ENCODE measurements at places on chromosomes 12 and 14.

- no peak for DNase-seq
Observed at GRCh38 chr12:2833810-2834209, 1.0 kb downstream of the NRIP2 start.

- no peak for DNase-seq
Observed at GRCh38 chr12:112161711-112162110, 36.4 kb downstream of the TRAFD1 start.

GRCh38 chr14:79118291-79118690 is 948.1 kb downstream of the NRXN3 start:
- DNase-seq = no peak

DNA sequence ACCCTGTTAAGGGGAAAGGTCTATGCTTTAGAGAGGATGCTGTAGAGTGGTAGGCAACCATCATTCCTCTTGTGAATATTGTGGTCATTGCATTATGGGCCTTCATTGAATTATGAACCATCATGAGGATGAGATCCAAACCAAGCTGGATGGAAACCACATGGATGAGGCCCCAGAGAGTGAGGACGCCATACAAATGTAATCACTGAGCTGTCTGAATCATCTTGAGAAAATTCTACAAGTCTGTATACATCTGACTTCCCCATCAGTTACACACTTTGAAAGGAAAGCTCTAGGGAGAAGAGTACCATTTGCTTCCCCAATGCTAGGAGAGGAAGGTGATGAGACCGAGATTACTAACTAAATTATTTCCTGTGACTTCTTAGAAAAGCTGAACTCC is 172.9 kb downstream of the CACNA1C start:
- DNase-seq = no peak

DNA sequence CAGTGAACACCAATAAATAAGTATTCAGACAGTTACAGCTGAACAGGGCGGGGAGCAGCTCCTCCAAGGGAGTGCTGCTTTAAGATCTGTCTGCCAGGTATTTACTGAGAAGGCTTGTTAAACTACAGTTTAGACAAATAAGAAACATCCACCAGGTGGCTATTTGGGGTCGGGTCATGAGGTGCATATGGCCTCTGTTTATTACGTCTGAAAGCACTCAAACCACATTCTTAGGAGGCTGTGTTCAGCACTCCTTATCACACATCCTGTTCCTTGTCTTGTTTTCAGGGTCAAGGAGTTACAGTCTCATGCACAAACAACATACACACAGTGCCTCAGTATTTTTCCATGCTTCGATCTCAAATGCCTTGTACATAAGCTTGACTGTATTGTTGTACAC is 78.8 kb downstream of the KCNMB4 start:
- no peak for DNase-seq

DNA sequence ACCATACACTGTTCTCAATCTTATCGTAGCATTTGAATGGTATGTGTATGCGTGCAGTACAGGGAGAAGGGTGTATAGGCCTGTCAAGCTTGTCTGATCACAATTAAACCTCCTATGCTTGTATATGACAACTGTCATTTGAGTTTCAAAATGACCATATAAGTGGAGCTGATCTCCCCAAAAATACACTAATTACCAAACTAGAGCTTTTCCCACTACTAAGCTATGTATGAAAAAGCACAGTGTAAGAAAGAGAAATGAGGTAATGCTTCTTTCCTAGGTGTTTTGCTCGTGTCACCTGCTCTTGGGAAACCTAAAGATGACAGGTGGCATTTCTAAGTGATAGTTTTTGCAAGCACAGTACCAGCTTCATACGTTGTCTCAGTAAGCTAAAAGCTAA is 1.1 kb upstream of the STK38L start:
- DNase-seq = no peak

GRCh38 chr14:72617391-72618031 is 276.4 kb downstream of the DPF3 start:
- DNase-seq = no peak

GRCh38 chr12:46535376-46535775 is 162.8 kb upstream of the SLC38A2 start:
- DNase-seq = no peak

GRCh38 chr12:72209086-72209485 is 63.1 kb upstream of the TRHDE start:
- DNase-seq = no peak

DNA sequence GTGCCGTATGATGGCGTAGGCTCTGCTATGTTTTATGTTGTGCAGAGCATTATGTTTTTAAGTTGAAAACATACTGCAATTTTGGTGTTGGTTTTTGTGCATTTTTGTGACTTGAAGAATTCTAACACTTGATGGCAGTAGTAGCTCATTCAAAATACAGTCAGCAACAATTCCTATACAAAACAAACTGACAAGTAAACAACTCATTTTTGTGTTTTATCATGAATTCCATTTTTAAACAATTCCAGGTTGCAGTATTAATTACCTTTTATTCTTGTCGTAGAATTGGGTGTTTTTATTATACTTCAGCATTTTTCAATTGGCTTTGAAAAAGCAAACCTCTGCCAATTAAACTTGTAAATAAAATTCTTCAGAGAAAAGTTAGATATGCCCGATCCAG is 4.1 kb upstream of the CCER1 start:
- DNase-seq = no peak

DNA sequence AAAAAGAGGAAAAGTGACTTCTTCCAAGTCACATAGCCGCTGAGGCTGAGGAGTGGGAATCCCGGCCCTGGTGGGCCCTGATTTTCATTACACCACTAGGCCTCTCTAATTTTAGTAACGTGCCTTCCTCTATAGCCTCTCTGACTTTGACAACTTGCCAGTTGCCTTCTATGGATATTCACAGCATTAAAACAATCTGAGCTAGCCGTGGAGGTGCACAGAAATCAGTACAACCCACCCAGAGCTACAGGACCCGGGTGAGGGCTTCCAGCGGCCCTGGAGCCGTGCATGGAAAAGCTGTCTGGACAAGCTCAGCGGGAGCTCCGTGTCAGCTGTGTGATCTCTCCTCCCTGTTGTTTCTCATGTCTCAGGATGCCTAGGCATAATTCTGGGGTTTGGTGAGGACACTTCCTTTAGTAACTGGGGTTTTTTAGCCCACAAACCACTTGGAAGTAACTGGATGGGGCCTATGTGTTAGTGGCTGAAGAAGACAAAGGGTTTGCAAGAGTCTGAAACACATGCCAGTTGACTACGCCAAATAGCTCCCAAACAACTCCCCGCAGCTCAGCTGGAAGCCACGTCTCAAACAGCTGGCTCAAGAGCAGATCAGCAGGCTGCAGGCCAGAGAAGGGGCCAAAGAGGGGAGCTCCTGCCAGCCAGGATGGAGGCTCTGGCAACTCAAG is 53.0 kb downstream of the SSH1 start:
- DNase-seq = no peak

GRCh38 chr12:74317078-74317601 is 220.5 kb upstream of the ATXN7L3B start:
- no peak for DNase-seq

DNA sequence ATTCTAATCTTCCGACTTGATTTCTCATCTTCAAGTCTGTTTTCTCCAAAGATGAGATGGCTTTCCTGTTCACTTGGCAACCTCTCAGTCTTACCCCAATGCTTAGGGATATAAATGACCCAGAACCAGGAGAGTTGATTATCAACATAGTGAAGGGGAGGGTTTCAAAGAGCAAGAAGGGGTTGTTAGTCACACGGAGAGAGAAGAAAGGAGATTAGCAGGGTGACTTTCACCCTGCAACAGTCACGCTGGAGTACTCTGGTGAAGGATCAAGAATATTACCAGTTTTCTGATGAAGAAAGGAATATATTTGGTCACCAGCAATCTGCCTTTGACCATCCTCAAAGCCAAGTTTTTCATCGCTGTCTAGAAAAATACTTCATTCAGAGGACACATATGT is at the start of gene TMEM52B:
Gene TMEM52B (plus strand): TSS at position 212 of the 400 bp plus-strand sequence. CDS start 543 bp downstream, outside the sequence.
- no peak for DNase-seq

DNA sequence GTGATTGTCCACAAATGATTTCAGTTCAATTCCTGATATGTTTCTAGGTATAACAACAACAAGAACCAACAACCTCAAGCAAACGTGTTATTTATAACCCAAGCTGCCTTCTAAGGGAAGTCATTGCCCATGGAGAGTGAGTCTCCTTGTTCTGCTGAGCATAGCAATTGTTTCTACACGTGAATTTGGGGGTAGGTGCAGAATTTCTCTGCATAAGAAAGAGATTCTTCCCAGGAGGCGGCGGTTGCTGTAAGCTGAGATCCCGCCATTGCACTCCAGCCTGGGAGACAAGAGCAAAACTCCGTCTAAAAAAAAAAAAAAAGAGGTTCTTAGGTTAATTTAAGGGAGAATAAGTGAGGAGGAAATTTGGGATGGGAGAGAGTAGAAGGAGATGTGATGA is 226.5 kb upstream of the PELI2 start:
- no peak for DNase-seq

DNA sequence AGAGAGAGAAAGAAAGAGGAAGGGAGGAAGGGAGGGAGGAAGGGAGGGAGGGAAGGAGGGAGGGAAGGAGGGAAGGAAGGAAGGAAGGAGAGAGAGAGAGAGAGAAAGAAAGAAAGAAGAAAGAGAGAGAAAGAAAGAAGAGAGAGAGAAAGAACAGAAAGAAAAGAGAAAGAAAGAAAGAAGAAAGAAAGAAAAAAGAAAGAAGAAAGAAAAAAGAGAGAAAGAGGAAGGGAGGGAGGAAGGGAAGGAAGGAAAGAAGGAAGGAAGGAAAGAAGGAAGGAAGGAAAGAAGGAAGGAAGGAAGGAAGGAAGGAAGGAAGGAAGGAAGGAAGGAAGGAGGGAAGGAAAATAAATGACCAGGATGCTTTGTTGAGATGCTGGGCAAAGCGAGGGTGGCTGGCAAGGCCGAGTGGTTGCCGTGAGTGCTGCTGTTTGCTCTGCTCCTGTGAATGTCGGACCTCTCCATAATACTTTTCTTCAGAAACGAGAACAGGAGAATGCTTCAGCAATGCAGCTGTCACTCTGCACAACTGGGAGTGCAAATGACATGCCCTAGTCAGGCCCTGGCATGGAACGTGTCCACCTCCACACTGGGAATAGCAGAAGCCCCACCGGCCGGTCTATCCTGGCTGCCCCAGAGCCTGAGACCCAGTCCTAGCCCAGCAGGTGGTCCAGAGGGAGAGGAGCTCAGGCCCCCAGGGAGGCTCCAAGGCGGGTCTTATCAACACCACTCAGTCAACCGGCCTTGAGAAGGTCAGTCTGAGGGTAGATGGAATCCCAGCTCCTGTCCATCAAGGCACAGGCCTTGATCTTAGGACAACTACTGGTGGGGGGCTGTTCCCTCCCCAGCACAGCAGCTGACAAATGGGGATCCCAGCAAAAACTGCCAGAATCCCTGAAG is 25.1 kb upstream of the EIF5 start:
- DNase-seq = no peak

DNA sequence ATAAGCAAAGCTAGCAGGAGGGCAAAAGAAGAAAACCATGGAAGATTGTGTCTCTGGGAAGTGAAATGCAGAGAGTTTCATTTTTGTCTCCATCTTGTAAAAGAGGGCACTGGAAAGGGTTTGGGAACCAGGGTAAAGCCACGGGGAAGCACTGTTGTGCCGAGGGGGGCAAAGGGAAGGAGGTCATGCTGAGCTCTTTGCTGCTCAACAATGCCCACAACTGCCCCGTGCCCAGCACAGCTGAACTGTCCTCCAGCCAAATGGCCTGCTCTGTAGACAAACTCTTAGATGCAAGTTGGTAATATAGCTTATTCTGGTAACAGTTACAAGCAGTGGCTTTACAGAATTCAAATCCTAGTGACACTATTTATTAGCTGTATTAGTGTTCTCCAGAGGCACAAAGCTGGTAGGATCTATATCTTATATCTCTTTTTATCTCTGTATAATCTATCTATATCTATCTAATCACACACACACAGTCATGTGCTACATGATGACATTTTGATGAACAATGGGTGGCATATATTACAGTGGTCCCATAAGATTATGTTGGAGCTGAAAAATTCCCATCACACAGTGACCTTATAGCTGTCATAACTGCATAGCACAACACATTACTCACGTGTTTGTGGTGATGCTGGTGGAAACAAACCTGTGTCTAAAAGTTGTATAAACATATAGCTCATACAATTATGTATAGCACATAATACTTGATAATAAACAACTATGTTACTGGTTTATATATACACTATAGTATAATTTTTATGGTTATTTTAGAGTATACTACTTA is 203.4 kb upstream of the DDHD1 start:
- no peak for DNase-seq

GRCh38 chr12:92676710-92677109 is 26.1 kb upstream of the PLEKHG7 start:
- no peak for DNase-seq

GRCh38 chr14:78103271-78103670 is 66.9 kb upstream of the NRXN3 start:
- no peak for DNase-seq

DNA sequence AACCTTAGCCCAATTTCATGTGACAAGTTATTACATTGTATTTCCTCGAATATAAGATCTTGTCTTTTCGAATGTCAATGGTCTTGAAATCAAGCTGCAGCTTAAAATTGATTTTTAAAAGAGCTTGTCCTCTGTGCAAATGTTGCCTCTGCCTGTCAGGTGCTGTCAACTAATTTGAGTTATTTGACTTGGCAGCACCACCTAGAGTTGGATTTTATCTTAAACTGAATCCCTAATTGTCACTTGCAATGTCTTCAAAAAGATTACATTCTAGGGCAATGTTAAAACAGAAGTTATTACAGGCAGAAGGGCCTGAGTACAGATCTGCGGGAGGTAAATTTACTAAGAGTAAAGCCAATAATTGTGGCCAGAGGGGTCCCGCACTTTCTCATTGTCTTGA is 26.2 kb upstream of the TUNAR start:
- DNase-seq = no peak

- no peak for DNase-seq
Observed at GRCh38 chr12:25995906-25996305, 37.4 kb downstream of the RASSF8 start.

DNA sequence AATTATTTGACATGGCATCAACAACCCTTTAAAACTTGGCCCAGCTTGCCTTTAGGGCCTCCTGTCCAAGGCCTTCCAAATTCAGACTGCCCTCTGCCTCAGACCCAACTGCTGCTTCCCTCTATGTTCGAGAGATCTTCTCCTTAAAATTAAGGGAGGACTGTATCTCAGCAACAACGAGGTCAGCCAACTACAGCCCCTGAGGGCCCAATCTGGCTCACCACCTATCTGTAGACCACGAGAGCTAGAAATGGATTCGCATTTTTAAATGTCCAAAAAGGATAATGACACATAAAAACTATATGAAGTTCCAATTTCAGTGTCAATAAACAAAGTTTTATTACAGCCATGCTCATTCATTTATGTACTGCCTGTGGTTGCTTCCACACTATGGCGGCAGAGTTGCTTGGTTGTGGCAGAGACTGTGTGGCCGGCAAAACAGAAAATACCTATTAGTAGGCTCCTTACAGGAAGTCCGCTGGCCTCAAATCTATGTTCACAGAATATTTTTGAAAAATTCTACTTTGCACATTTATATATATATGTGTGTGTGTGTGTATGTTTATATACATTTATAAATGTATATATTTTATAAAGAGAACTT is 1026.9 kb downstream of the BCL11B start:
- DNase-seq = no peak
